ENCODE measurements at places on chromosomes 12 and 14.

- DNase-seq = no peak
Measured at GRCh38 chr14:69037790-69038454, 58.8 kb upstream of the ACTN1 start.

GRCh38 chr12:56801661-56802622 is 38.8 kb downstream of the HSD17B6 start:
- no peak for DNase-seq

GRCh38 chr12:52442600-52443061 is 8.5 kb upstream of the KRT75 start:
- DNase-seq = no peak

GRCh38 chr12:116528498-116528897 is 30.7 kb upstream of the MAP1LC3B2 start:
- DNase-seq = no peak

Data from activated CD4-positive, alpha-beta T cell treated with anti-CD3 and anti-CD28 coated beads, Interleukin-2, Interleukin-4, amounts not matched to agents 100 ng/mL and 50 ng/mL, durations not matched to agents 16 hours and 8 hours (primary cell).